ENCODE measurements at places on chromosomes 11 and 22.

DNA sequence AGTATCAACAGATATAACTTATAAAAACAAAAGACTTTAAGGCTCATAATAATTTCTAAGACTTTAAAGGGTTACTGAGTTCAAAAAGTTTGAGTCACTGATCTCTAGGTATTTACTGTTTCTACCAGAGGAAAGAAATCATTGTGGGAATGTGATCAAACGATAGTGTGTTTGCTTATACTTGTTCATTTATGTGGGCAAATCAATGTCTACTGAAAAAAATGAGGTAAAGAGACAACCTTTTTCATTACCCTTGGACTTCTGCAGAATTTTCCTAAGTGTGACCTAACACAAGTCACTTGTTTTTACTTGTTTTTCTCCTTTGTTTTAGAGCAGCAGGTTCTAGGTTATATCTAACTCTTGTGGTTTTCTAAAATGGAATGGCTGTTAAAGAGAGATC, 65.4 kb downstream of the PRR5L start:
- DNase-seq = no peak

GRCh38 chr11:59259047-59259446, 46.3 kb upstream of the MPEG1 start:
- DNase-seq = no peak

DNA sequence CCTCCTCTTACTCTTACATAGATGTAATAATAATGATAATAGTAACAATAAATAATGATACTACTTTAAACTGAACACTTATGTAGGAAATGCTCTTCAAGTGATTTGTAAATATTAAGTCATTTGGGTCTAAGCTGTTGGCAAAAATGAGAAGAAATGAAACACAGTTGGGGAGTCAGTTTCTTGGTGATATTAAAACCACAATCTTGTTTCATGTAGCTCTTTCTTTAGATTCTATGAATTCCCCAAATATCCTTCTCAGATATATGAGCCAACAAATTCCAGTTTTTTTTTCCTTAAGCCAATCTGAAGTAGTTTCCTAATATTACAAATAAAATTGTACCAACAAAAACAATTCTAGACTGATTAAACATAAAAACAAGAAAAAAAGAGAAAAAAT, 1115.6 kb upstream of the CNTN5 start:
- DNase-seq = no peak

GRCh38 chr11:110759972-110760381, 47.7 kb upstream of the ARHGAP20 start:
- no peak for DNase-seq

- DNase-seq = no peak
Observed at GRCh38 chr11:86369668-86370067, 5.0 kb upstream of the CCDC81 start.

DNA sequence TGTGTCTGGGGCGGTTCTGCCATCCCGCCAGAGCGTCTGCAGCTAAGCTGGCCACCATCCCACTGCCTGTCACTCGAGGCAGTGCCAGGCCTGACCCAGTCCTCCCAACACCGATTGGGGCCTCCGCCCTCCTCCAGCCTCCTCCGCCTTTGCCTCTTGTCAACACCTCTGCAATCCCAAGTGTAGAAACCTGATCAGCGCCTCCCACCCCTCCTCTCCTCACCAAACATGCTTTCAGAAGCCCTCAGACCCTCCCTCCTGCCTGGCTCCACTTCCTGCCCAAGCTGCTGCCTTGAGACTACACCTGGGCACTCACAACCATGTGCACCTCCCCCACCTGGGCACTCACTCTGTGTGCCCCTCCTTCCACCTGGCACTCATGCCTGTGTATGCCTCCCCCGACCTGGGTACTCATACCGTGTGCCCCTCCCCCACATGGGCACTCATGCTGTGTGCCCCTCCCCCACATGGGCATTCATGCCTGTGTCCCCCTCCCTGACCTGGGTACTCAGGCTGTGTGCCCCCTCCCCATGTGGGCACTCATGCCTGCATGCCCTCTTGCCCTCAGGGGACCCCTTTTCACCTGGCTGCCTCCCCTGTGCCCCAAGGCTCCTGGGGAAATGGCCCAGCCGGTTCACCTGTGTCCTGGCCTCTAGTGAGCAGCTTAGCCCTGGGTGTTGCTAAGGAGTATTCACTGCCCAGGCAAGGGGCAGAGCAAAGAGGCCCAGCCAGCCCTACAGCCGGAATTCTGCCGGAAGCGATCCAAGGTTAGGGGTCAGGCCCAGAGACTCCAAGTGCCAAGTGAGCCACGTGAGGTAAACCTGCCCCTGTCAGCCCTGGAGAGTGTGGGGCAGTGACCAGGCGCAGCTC, 5.5 kb upstream of the IFITM10 start:
- DNase-seq = no peak

DNA sequence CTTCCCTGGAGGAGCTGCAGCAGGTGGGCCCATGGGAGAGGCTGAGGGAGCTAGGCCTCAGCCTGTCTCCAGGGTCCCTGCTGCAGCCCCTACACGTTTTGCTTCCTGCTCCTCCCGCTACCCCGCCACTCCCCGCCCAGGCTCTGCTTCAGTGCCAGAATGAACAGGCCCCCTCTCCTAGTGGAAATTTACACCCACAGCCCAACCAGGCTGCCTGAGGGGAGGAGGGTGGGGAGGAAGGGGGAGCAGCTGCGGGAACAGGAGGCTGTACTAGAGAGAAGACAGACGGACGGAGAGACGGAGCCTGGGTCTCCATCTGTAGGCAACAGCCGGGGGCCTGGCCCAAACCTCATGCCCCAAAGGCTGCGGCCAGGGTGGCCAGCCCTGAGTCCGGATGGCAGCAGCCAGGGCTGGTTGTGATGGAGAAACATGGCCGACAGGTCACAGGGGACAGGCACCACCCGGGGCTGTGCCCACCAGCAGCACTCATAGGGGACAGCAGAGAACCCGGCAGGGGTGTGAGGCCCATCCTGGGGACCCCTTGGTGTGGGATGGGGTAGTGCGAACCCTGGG, 20.6 kb downstream of the FLRT1 start:
- peak; percentile 77 for DNase-seq

Data from dorsolateral prefrontal cortex (tissue), 122 donors.